Keratinocyte (primary cell): ENCODE measurements at places on chromosomes 3 and 15.
A peak's percentile ranks its signal among the peaks of the same experiment; 100 is the strongest.

DNA sequence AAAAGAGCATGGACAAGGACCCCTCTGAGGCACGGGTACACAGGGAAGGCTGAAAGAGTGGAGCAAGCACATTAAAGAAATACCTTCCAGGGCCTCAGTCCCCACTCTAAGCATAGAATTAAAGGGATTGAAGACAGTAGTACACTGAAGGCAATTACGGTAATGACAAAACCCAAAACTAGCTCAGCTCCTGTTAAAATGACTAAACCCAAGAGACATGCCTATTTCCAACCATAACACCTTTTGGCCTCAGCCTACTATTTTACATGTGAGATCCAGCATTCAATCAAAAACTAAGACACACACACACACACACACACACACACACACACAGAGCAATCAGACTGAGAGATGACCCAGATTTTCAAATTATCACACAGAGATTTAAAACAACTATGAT lies 19.8 kb downstream of the MAP4 start:
- peaks cover 10% of the 10 kb centered on the region for H3K36me3 ChIP-seq
- no peak for DNase-seq
- H3K4me3 ChIP-seq = no peak overlapping the region

GRCh38 chr15:48693484-48693883 lies 48.0 kb upstream of the FBN1 start:
- peaks cover 31% of the 10 kb centered on the region for H3K4me1 ChIP-seq
- H3K27ac ChIP-seq = no peak overlapping the region
- no peaks in the 10 kb centered on the region for H3K27me3 ChIP-seq
- H3K4me3 ChIP-seq = no peak overlapping the region

DNA sequence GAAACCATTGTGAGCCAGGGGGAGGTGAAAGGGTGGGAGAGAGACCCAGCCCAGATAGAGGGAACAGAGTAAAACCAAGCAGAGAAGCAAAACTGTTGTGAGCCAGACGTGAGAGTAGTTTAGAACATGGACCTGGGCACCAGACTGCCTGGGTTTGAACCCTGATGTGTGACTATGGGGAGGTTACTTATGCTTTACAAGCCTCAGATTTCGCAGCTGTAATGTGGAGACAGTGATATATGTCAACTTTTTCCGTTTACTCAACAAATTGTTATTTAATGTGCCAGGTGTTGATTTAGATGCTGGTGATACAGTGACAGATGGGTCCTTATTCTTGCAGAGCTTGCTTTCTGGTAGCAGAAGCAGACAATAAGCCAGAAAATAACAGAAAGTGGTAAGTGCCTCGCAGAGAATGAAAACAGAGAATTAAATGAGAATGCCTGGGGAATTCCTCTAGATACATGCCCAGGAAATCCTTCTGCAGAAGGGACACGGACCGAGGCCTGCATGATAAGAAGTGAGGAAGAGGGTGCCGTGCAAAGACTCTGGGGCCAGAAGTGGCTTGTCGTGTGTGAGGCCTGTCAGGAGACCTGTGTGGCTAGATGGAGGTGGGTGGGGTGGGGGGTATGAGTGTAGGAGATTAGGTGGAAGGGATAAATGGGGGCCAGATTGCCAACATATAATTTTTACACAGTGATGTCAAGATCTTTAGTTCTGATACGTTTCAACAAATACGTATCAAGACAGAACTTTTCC lies 15.0 kb downstream of the KAT2B start:
- no peaks in the 10 kb centered on the region for H3K36me3 ChIP-seq
- peaks cover 45% of the 10 kb centered on the region for H3K4me1 ChIP-seq
- H3K27me3 ChIP-seq = no peaks in the 10 kb centered on the region
- no peak overlapping the region for H3K4me3 ChIP-seq
- no peak for DNase-seq
- H3K27ac ChIP-seq = peak overlapping the region; percentile 61

GRCh38 chr3:39134305-39134704 lies 19.1 kb downstream of the CSRNP1 start:
- no peak overlapping the region for H3K27ac ChIP-seq
- no peak for DNase-seq
- no peaks in the 10 kb centered on the region for H3K27me3 ChIP-seq
- H3K4me3 ChIP-seq = no peak overlapping the region

DNA sequence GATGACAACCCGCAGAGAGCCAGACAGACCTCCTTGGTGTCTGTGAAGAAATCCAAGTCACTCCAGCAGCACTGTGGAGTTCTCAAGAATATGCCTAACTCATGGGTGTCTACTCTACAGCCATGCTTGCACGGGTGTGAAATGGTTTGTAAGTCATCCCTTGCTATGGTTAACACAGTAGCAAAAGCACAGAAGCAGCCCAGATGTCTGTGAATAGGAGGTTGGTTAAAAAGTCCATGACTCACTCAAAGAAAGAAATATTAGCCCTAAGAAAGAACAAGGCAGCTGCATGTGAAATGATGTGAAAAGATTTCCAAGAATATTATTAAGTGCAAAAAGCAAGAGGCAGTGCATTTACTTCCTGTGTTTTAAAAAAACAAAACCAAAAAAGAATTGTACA lies 12.1 kb upstream of the LIMD1 start:
- no peak overlapping the region for H3K4me3 ChIP-seq
- H3K36me3 ChIP-seq = no peaks in the 10 kb centered on the region
- H3K4me1 ChIP-seq = peaks cover 3% of the 10 kb centered on the region
- no peaks in the 10 kb centered on the region for H3K27me3 ChIP-seq
- no peak for DNase-seq

- H3K36me3 ChIP-seq = no peaks in the 10 kb centered on the region
- H3K4me1 ChIP-seq = peaks cover 65% of the 10 kb centered on the region
- H3K27me3 ChIP-seq = no peaks in the 10 kb centered on the region
- no peak overlapping the region for H3K4me3 ChIP-seq
- DNase-seq = no peak
These were observed 2.8 kb downstream of the TAGLN3 start for GRCh38 chr3:112001526-112001925.

DNA sequence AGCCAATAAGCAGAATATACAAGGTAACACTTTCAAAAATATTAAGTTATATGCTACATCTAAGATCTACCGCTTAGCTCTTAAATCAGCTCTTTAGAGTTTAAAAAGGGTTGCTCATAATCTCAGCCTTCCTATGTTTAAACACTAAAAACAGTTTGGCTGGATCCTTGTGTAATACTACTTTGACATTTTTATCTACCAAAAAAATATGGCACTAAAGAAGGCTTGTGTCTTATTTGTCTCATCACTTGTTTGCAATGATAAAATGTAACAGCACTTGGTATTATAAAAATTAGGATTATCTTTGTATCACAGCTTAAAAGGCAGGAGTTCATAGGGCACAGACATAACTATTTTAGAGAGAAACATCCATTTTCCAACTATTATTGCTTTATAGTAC lies 9.8 kb downstream of the ANKRD28 start:
- no peaks in the 10 kb centered on the region for H3K36me3 ChIP-seq
- peaks cover 13% of the 10 kb centered on the region for H3K4me1 ChIP-seq
- no peak overlapping the region for H3K27ac ChIP-seq
- H3K4me3 ChIP-seq = no peak overlapping the region

GRCh38 chr15:49323207-49323606 lies 99.8 kb upstream of the FGF7 start:
- no peak overlapping the region for H3K27ac ChIP-seq
- H3K36me3 ChIP-seq = peaks cover 5% of the 10 kb centered on the region
- H3K27me3 ChIP-seq = no peaks in the 10 kb centered on the region
- no peak overlapping the region for H3K4me3 ChIP-seq

- no peaks in the 10 kb centered on the region for H3K36me3 ChIP-seq
- H3K4me3 ChIP-seq = no peak overlapping the region
- H3K27me3 ChIP-seq = no peaks in the 10 kb centered on the region
- peaks cover 33% of the 10 kb centered on the region for H3K4me1 ChIP-seq
- no peak overlapping the region for H3K27ac ChIP-seq
These were observed 30.2 kb downstream of the BCL2L10 start for GRCh38 chr15:52082197-52083036.
